Heart right ventricle (tissue), 16 donors: ENCODE measurements at places on chromosomes 5 and 9.
A peak's percentile ranks its signal among the peaks of the same experiment; 100 is the strongest.

DNA sequence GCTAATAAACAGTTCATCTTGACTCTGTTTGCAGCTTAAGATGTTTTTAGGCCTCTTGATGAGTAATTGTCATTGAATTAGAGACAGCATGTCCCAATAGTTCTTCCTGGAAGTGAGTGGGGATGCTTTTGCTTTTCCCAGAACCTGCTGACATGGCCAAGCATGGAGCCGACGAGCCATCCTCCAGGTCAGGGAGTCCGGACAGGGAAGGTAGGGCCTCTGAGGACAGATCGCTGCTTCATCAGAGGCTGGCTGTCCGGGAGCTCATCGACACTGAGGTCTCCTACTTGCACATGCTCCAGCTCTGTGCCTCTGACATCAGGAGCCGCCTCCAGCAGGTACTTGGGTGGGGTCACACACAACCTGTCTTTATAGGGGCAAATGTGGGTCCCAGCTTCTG lies 16.3 kb downstream of the ARHGEF37 start:
- DNase-seq = no peak

- no peak for DNase-seq
Observed at GRCh38 chr5:56350011-56350596, 117.0 kb upstream of the ANKRD55 start.

DNA sequence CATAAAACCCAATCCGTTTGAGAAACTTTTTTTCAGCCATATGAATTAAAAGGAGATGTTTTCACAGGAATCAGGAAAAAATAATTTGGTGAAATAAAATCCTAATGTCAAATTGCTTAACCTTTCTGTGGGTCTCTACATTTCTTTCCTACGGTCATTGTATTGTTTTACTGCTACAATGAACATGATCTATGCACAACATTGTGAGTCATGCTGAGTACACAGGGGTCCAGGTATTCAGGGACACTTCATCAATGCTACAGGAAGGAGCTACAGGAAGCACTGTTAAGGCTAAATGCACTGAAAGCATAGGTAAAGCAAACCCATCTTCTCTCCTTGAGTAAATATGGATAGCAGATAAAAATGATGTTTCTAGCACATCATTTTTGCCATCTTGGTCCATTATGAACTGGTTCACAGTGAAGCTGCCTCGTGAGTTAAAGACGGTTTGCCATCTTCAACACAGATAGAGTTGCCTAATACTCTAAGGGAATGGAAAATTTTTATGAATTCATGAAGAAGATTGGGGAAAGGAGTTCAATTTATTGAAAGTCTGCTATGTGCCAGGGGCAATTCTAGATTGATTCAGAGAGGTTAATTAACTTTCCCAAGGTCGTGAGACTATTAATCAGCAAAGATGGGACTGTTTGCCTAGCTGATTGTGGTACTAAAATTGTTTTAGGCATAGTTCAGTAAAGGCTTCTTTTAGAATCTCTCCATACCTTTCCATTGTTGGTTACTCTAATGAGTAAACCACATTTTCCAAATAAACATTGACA lies 85.5 kb downstream of the DIRAS2 start:
- DNase-seq = no peak

DNA sequence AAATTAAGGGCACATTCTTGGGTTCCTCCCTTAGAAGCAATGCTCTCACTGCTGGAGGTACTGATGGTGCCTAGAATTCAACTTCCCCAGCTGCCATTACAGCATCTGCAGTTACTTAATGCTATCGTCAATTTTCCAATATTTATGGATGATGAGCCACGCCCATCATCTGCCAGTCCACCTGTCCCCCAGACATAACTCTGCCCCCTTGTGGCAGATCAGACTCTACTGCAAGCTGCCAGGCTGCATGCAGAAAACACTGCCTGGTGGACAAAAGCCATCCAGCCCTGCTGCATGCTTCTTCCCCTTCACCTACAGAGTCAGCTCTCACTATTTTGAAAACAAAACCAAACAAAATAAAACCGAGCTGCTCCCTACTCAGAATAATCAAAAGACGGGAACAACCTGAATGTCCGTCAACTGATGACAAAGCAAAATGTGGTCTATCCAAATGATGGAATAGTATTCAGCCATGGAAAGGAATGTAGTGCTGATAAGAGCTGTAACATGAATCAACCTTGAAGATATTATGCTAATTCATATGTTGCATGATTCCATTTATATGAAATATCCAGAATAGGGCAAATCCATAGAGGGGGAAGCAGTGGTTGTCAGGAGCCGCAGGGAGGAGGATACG lies 66.4 kb downstream of the RETREG1 start:
- peak; percentile 28 for DNase-seq

- DNase-seq = no peak
Observed at GRCh38 chr5:136075466-136075891, 46.7 kb downstream of the TGFBI start.

DNA sequence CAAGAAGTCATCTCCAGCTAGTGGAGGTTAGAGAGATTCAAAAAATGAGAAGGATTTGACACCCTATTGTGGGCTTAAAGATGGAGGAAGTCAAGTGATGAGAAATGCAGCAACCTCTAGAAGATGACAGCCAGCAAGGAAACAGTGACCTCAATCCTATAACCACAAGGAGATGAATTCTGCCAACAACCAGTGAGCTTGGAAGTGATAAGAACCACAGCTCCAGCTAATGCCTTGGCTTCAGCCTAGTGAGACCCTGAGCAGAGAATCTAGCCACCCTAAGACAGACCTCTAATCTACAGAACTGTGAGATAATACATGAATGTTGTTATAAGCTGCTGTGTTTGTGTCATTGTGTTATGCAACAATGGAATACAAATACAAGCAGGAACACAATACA lies 262.4 kb downstream of the GRIA1 start:
- DNase-seq = no peak
